ENCODE measurements at places on chromosomes 7 and 10.

GRCh38 chr10:11866199-11866925 is 43.2 kb downstream of the PROSER2 start:
- no peak for DNase-seq

DNA sequence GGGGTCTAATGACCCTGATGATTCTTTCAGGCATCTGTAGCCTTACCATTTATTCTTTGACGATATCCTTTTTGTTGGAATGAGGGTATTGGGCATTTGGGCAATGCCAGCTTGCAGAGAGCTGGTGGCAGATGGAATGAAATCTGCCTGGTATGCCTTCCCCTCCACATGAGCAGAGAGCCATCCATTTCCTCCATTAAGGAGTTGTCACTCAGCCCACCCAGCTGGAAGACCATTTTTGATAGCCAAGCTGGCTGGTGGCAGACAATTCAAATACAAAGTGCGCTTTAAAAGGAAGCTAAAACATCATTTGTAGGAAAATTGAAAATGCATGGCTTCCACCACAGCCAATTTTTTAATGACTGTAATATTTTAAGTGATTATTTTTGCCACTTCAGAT is 240.1 kb upstream of the SLC26A5 start:
- no peak for DNase-seq

- no peak for DNase-seq
Measured at GRCh38 chr10:62000726-62001125, 99.2 kb downstream of the ARID5B start.

DNA sequence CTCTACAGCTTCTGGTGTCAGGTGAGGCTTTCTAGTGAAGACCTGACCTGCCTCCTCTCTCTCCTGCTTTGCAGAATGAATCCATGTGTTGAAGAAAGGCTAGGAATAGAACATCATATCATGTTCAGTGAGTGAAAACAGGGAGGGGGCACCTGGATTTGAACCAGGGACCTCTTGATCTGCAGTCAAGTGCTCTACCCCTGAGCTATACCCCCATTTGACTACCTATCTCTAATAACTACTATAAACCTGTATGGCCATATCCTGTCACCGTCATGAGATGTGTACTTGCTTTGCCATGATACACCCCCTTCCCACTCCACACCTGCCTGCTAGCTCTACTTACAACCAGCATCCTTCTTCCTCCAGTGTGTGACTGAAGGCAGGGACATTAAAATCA is 91.3 kb upstream of the ZNF746 start:
- DNase-seq, result no peak

- DNase-seq, result no peak
Measured at GRCh38 chr7:82945480-82945879, 217.2 kb downstream of the PCLO start.

GRCh38 chr7:78023191-78023590 is 224.6 kb downstream of the PHTF2 start:
- DNase-seq, result no peak

GRCh38 chr7:2090526-2091520 is 141.9 kb downstream of the MAD1L1 start:
- DNase-seq, result no peak

DNA sequence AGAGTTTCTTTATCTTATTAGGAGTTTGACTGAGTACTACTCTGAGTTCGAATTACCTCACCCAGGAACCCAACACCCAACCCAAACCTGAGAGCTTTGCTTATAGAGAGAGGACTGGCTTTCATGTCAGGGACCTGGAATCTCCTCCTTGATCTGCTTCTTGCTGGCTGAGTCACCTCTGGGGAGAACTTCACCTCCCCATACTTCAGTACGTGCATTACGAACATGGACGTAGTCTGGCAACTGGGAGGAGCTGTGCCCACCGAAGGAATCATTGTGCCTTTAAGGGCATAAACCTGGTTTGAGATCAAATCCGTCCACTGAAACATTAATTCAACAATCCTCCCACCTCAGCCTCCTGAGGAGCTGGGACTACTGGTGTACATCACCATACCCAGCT is 12.2 kb upstream of the PSAP start:
- DNase-seq, result no peak

- no peak for DNase-seq
Measured at GRCh38 chr10:72340510-72341261, 14.0 kb downstream of the DNAJB12 start.

- DNase-seq, result no peak
Measured at GRCh38 chr10:103676851-103677417, 178.4 kb downstream of the SH3PXD2A start.

GRCh38 chr7:127905491-127906330 is 125.5 kb downstream of the LRRC4 start:
- no peak for DNase-seq

DNA sequence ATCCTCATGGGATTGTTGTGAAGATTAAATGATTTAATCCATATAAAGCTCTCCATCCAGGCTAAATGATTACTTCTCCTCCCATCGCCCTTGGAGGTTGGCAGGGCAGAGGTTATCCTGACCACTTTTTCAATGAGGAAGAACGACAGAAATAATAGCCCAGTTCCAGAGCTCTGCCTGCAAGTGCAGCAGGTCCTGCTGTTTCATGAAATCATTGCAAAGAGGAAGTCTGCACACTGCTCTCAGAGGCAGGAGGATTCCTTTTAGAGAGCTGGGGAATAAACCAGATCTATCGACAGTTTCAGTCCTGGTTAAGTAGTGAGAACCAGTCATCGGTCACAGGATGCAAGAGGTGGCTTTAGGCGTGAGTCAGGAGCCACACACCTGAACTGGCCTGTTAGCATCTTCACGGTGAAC is 25.0 kb upstream of the CDH23 start:
- no peak for DNase-seq

GRCh38 chr7:99447943-99448342 is 9.2 kb downstream of the CPSF4 start:
- DNase-seq, result no peak

DNA sequence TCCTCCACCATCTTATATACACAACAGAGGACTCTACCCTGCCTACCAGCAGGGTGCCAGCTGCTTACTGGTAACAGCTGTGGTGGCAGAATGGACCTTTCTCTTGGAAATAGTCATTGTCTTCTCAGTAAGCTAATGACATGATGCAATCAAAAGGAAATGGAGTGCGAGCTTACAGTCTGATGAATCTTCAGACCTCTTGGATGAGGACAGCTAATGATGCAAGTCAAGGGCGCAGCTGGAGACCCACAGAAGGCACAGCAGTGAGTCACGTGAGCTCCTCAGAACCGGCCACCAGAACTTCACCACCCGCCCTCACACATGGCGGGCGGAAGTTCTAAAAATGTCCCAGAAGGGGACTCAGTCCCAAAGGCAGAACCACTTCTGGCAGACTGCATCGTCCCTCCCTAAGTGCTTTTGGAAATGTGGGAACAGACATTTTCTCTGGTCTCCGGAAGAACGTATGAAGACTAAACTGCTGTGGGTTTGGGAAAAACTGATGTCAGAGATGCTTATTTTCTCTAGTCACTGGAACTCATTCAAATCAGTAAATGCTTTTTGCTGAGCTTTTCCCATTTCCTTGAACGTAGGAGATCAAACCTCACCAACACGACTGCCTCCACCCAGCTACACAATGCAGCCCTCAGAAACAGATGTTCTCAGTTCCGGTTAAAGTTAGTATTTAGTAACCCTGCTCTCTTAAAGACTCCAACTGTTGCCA is 96.4 kb downstream of the FAS start:
- no peak for DNase-seq

DNA sequence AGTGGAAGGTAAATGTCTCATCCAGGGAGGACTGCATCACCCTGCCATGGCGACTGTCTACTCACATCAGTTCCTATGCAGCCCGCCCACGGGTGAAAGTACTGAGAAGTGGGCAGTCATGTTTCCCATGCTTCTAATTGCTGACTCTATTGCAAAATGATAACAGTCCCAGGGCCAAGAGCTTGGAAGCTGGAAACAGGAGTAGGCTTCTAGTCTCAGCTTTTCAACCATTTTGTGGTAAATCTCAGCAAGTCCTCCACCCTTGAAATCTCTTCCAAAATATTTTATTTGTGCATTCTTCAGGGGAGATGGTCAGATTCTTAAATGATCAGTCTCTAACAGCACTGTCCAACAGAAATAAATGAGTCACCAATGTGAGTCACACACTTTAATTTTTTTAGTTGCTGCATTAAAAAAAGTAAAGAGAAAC is 48.1 kb upstream of the TARP start:
- no peak for DNase-seq

GRCh38 chr7:47550788-47551470 is 31.0 kb downstream of the TNS3 start:
- DNase-seq, result no peak

- no peak for DNase-seq
Measured at GRCh38 chr7:103009466-103010185, 65.0 kb downstream of the FBXL13 start.

GRCh38 chr10:99695761-99696160 is 36.2 kb downstream of the COX15 start:
- no peak for DNase-seq
